ENCODE measurements at places on chromosomes 6 and 20. TPM values are rescaled to one million over a fixed set of nuclear protein-coding genes. Genes with fewer than 3 reads are reported as not detected.
A peak's percentile ranks its signal among the peaks of the same experiment; 100 is the strongest.

GRCh38 chr6:170124836-170125235, 166.0 kb downstream of the DLL1 start:
- DNase-seq = no peak

DNA sequence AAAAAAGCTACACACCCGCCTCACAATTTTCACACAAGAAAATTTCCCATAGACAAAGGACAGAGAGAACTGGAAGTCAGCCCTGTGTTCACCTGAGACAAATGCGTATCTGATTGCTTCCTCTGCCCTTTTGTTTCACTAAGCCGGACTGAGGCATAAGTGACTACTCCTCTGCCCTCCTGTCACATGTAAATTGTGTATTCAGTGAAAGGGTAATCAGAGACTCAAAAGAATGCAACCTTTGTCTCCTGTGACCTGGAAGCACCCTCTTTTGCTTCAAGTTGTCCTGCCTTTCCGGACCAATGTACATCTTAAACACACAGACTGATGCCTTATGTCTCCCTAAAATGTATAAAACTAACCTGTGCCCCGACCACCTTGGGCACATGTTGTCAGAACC, 483.8 kb upstream of the EYS start:
- no peak for DNase-seq

DNA sequence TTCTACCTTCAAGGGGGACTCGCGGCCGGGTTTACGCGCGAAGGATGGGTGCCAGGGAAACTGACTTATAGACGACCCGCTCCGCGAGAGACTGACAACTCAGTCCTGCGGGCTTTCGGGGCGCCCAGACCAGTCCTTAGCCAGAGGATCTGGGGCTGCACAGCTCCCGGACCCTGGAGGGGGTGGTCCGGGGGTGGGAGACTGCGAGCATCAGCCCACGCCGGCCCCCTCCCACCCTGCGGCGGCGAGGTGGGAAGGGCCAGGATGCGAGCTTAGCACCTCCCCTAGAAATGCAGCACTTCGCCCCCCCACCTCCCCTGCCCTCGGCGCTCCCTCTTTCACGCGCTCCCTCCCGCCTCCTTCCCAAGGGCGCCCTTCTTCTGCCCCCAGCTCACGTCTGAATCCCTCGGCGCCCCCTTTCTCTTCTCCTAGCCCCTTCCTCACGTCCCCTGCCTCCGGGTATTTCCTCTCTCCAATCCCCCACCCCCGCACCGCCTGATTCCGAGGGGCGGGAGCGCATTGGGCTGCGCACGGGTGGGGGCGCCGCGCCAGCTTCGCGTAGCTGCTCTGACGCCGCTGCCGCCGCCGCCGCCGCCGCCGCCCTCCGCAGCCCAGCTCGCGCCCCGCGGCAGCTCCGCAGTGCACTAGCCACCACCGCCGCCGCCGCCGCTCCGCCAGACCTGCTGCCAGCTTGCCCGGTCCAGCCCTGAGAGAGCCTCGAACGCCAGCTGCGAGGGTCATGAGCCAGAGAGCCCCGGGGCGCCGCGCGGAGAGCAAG, at the start of gene SLC32A1:
Gene SLC32A1 (plus strand): TSS at position 639 of the 778 bp plus-strand sequence. CDS start 239 bp downstream, outside the sequence.
- peak; percentile 40 for DNase-seq

GRCh38 chr20:57507477-57507876, 17.5 kb downstream of the CTCFL start:
- no peak for DNase-seq

DNA sequence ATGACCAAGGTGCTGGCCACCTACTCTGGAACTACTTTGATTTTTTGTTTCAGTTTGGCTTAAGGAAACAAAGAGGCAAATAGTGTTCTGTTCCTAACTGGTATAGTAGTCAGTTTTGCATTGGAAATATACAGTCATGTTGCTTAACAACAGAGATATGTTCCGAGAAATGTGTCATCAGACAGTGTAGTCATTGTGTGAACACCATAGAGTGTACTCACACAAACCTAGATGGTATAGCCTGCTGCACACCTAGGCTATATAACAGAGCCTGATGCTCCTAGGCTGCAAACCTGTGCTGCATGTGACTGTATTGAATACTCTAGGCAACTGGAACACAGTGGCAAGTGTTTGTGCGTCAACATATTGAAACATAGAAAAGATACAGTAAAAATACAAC, 80.4 kb downstream of the ARID1B start:
- no peak for DNase-seq

DNA sequence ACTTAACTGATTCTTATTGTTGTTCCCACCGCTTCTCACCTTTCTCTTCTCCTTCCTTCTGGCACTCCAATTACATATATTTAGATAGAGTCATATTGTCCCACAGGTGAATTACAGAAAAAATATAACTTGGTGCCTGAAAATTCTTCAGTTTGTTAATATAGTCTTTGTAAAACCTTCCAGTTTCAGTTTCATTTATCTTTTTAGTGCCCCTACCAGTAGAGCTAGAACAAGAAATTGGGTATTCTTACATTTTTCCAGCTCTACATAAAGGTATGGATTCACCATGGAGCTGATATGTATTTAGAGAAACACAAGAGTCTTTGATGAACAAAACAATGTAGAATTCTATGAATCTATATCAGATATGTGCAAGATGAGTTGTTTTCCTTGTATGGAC, 10.7 kb downstream of the MANEA start:
- no peak for DNase-seq

- no peak for DNase-seq
Measured at GRCh38 chr6:90790696-90791095, 203.8 kb upstream of the MAP3K7 start.

GRCh38 chr20:61761453-61762166, 304.1 kb downstream of the TAF4 start:
- DNase-seq = no peak

KIF13A gene
- 0.30 TPM for total RNA-seq

THBD gene
- total RNA-seq = 0.34 TPM

TFAP2D gene
- total RNA-seq = not detected

DSTN gene
- total RNA-seq = 47.5 TPM
